ENCODE measurements at places on chromosomes 16 and 17.

DNA sequence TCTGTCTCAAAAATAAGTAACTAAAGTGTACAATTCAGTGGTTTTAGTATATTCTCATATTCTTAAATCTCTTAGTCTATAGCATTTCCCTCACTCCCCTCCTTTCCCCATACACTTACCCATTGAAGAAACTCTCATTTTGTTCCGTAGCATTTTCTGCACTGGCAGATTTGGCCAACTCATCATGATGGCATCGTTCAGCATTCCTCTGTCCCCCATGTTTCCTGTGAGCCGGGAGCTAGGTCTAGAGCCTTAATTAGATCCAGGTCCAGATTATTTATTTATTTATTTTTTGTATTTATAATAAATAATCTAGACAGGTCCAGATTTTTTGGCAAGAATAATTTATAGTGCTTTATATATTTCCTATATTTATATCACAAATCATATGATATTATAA lies 31.0 kb downstream of the HEATR3 start:
- DNase-seq, result no peak

DNA sequence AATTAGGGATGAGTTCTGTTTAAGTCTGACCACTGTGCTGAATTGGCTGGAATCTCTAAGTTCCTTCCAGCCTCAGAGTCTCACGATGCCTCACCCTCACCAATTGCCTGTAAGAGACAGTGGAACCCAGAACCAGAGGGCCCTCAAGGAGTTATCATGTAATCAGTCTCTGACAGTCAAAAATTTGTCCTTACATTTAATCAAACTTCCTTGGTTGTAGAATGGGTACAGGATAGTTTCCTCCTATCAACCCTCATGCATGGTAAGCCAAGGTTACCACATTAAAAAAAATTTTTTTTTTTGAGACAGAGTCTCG lies 83.2 kb downstream of the CDK5R1 start:
- no peak for DNase-seq

- no peak for DNase-seq
Measured at GRCh38 chr16:89546781-89547180, 13.7 kb upstream of the RPL13 start.

- no peak for DNase-seq
Measured at GRCh38 chr17:17231621-17232302, 5.2 kb downstream of the FLCN start.

DNA sequence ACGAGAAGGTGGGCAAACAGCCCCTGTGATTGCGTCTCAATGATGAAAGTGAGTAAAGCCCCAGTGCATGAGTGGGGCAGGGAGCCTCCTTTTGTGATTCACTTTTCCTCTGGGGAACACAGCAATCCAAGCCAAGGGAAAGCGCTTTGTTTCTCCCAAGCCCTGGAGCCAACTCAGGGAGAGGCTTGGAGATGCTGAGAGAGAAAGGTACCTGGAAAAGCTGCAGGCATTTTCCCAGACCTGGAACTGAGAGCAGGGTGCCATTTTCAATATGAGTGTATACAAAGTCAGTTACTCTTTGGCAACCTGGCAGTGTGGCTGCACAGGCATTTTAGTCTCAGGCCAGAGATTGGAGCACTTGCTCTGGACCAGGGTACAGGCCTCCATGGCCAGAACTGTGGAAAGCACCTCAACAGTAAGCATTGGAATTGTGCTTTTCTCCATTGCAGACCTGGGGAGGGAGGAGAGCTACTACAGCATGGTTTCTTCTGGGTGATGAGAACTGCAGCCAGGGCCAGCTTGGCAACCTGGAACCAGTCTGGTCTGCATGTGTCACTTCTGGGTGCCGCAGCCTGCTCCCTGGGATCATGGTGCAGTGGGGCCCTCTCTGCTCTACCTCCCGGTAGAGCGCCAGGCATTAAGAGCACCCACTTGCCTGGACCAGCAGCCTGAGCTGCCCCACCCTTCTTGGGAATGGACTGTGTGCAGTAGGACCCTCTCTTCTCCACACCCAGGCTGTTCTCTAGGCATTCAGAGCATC lies 89.0 kb upstream of the CDH5 start:
- no peak for DNase-seq

DNA sequence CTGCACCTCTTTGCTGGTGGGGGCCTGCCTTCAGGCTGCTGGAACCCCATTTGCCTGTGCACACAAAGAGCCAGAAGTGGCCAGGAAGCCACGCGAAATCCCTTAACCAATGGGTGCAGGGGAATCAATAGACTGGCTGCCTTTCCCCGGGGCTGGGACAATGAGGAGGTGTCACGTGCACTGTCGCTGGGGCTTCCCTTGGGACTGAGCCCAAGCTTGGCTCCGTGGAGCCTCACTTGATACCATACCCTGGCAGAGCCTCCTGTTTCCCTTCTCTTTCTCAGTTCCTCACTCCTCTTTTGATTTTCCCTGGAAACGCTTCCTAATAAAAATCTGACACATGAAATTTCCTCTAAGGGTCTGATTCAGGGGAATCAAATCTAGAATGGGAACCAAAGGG lies 38.8 kb upstream of the C16orf82 start:
- peak; percentile 40 for DNase-seq

GRCh38 chr16:77531752-77532151 lies 96.9 kb upstream of the ADAMTS18 start:
- peak; percentile 20 for DNase-seq

DNA sequence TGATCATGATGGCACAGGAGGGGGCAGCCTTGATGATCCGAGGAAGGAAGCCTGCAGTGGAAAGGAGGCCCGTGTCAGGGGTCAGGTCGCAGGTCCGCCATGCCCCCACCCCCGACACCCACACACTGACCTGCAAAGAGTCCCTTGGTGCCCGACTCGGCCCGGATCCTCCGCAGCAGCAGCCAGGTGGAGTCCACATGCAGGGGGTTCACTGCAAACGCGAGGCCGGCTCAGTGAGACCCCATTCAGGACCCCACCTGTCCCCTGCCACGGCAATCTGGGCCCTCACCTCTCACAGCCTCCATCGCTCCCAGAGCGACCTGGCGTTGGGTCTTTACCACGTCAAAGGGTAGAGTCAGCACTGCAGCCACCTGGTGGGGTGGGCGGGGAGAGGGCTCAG lies 4.6 kb downstream of the SLC25A39 start:
- DNase-seq, result no peak

- DNase-seq, result no peak
Measured at GRCh38 chr16:24635900-24636610, 93.4 kb upstream of the TNRC6A start.

All from DMS153 (cell line).